ENCODE measurements at places on chromosomes 6 and 20. TPM values are rescaled to one million over a fixed set of nuclear protein-coding genes. Genes with fewer than 3 reads are reported as not detected.

Gene HLA-C
- total RNA-seq, result 477 TPM

Gene ZNF292
- total RNA-seq, result 39.4 TPM

Gene OOEP
- 0.36 TPM for total RNA-seq

Gene BTN3A1
- 25.3 TPM for total RNA-seq

Gene DIDO1
- total RNA-seq, result 44.8 TPM

DNA sequence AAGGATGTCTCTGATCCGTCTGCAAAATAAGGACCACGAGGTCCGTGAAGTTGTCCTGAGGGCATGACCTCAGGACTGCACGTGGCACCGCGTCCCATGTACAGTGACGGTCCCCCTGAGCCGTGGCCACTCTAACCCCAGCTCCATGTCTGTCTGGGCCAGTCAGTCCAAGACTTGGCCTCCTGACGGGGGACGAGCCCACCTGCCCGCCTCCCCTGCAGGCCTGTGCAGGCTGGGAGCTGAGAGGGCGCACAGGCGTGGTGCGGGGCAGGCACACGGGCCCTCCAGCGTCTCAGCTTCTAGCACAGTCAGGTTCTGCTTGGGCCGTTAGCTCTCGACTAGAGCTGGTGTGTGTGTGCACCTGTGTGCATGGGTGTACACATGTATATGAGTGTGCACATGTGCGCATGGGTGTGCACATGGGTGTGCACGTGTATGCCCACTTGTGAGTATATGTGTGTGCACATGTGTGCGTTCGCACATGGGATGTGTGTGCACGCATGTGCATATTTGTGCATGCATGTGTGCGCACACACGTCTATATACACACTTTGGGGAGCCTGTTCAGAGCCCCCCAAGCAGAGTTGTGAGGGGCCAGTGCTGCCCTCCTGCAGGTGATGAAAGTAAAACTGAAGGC, 307.0 kb downstream of the TAF4 start:
- DNase-seq, result peak; percentile 62
- peaks cover 2% of the 10 kb centered on the region for H3K4me1 ChIP-seq

DNA sequence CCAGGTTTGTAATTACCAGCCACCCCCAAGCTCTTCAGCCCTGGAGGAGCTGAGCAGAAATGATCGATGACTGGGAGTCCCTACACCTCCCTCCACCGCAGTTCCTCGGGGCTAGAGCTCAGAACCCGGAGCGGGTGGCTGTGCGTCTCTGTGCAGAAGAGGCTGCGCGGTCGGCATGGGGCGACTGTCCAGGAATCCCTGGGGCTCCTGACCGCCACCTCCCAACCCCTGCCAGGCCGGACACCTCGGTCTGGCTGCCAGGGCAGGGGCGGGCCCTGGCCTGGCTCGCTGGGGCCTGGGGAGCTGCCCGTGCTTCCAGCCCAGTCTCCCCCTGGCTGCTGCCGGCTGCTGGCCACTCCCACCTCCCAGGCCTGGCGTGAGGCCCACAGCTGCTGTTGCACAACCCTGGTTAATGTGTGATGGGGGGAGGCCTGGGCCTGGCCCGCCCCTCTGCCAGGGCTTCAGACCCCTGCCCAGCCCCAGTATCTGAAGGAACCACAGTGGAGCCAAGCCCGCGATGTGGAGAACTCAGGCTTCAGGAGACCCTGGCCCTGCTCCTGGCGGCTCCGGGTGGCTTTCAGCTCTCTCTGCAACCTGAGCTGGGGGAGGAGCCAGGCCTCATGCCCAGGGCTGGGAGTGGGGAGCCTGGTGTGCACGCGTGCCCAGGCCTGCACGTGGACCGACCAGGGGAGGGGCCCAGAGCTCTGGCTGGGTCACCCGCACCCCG, 1.2 kb downstream of the SLC2A4RG start:
- H3K4me1 ChIP-seq, result peaks cover 9% of the 10 kb centered on the region
- DNase-seq, result peak; percentile 100
- peaks cover 26% of the 10 kb centered on the region for H3K36me3 ChIP-seq
- H3K27ac ChIP-seq, result peak overlapping the region; percentile 54
- peak overlapping the region; percentile 77 for H3K4me3 ChIP-seq
- no peaks in the 10 kb centered on the region for H3K27me3 ChIP-seq

GRCh38 chr6:107185391-107185970, 70.2 kb upstream of the BEND3 start:
- no peak overlapping the region for H3K27ac ChIP-seq
- H3K4me3 ChIP-seq, result no peak overlapping the region
- no peaks in the 10 kb centered on the region for H3K4me1 ChIP-seq
- H3K36me3 ChIP-seq, result no peaks in the 10 kb centered on the region
- DNase-seq, result peak; percentile 41

DNA sequence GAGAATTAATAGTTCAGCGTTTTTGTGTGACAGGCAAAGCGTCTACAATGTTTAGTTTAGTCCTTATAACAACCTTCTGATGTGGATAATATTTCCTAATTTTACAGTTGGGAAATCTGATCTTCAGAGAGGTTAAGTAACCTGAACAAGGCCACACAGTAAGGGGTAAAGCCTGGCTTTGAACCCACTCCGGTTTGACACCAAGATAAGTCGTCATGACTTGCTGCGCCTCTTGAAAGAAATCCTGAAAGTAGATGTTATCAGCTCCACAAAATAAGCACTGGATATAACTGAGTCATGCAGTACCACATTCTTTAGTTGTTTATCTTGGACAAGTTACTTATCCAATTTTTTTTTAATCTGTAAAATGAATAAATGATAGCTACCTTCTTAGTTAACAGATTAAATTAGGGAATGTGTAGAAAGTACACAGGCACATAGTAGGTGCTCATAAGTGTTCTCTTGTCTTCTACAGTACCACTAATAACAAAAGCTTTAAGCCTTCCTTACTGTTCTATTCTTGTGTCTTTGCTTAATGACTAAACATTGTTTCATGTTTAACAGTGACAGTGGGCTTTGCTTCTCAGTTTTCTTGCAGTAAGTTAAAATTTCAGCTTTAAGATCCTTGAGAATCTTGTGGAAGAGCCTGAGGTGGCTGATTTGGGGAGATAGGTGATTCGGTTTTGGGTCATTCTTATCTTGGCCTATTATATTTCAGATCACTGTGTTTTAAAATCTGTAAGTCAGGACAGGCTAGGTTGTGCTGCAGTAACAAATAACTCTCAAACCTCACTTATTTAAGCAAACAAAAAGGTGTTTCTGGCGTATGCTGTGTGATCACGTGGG, 2.1 kb downstream of the HIVEP1 start:
- DNase-seq, result peak; percentile 86
- H3K27ac ChIP-seq, result peak overlapping the region; percentile 88
- H3K4me3 ChIP-seq, result peak overlapping the region; percentile 87
- no peaks in the 10 kb centered on the region for H3K27me3 ChIP-seq
- H3K36me3 ChIP-seq, result peaks cover 19% of the 10 kb centered on the region
- H3K4me1 ChIP-seq, result peaks cover 22% of the 10 kb centered on the region

GRCh38 chr20:64084685-64085152, 521 bp upstream of the LKAAEAR1 start:
- no peaks in the 10 kb centered on the region for H3K4me1 ChIP-seq
- no peak for DNase-seq

- H3K27me3 ChIP-seq, result peaks cover 3% of the 10 kb centered on the region
- no peak overlapping the region for H3K4me3 ChIP-seq
- no peak for DNase-seq
- no peaks in the 10 kb centered on the region for H3K36me3 ChIP-seq
- H3K27ac ChIP-seq, result no peak overlapping the region
Observed at GRCh38 chr6:130216620-130217019, 6.1 kb downstream of the SAMD3 start.

GRCh38 chr6:54846857-54847674, 495 bp downstream of the FAM83B start:
- H3K4me3 ChIP-seq, result peak overlapping the region; percentile 58
- H3K4me1 ChIP-seq, result peaks cover 4% of the 10 kb centered on the region
- peaks cover 23% of the 10 kb centered on the region for H3K27me3 ChIP-seq
- H3K27ac ChIP-seq, result no peak overlapping the region
- DNase-seq, result peak; percentile 62

DNA sequence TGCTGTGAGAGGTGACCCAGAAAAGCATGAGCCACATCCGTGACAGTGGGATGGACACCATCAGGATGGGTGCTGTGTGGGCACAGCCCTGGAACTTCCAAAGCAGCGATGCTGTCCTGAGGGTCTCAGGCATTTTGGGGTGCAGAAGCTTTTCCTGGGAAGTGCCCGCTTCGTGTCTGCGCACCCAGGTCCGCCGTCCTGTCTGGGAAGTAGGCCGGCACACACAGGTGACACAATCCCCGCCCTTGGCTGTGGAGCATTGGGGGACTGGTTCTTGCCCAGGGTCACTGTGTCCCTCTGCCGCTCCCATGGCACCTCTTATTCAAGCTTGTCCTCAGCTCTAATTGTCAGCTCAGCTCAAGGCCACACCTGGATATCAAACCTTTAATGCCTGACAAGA, 112.6 kb downstream of the ZDHHC14 start:
- H3K4me3 ChIP-seq, result no peak overlapping the region
- no peak for DNase-seq
- no peaks in the 10 kb centered on the region for H3K36me3 ChIP-seq
- H3K27me3 ChIP-seq, result no peaks in the 10 kb centered on the region
- H3K4me1 ChIP-seq, result no peaks in the 10 kb centered on the region

DNA sequence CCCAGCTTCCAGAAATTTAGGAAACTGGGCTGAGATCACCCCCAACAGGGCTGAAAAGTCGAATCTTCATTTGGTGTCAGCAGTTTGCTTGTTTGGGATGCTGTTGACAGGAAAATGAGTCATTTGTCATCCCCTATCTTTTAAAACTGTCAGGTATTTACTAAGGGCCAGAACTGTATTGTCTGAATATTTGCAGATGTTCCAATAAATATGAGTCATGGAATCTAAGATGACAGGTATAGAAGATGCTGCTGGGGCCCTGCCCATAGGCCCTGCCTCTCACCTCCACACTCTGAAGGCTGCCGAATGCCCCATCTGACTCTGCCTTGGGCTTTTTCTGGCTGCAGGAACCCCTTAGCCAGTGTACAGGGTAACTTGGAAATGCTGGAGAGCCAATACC, 3.9 kb downstream of the ETV7 start:
- no peak overlapping the region for H3K4me3 ChIP-seq
- no peak overlapping the region for H3K27ac ChIP-seq

DNA sequence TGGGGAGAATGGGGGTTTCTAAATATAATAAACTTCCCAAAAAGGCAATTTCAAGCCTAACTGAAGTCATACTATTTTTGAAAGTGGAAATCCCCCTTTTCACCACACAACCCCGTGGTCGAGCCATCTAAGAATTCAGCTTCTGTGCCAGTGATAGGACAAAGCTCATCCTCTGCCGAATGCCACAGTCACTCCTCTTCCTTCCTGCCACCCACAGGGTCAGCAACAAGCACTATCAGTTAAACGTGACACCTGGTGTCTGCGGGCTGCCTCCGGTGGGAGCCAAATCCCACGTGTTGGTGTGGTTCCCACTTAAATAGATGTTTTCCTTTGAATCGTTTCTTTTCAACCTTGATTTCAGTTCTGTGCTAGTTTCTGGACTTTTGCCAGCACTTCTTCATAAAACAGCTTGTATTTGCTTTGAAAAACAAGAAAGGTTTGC, 60.7 kb downstream of the TNFAIP3 start:
- peak overlapping the region; percentile 24 for H3K27ac ChIP-seq
- DNase-seq, result no peak
- H3K27me3 ChIP-seq, result no peaks in the 10 kb centered on the region
- H3K4me3 ChIP-seq, result peak overlapping the region; percentile 18

DNA sequence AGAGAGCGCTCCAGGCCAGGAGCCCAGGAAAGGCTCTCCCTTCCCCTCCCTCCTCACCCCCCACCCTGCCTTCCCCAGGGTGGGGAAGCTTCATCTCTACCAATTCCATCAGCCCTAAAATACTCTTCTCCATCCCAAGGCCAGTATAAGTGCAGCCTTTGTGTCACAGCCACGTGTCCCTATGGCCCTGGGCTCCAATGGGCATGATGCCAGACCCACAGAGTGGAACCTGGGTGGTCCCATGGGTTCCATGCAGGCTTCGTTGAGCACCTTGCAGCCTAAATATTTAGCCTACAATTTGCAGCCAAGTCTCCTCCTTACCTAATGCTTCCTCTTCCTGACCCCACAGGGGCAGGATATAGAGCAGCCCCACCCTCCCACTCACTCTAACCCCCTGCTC, 976 bp upstream of the MATN4 start:
- no peaks in the 10 kb centered on the region for H3K4me1 ChIP-seq
- peak; percentile 69 for DNase-seq
- no peaks in the 10 kb centered on the region for H3K36me3 ChIP-seq
- peaks cover 25% of the 10 kb centered on the region for H3K27me3 ChIP-seq
- H3K4me3 ChIP-seq, result no peak overlapping the region

DNA sequence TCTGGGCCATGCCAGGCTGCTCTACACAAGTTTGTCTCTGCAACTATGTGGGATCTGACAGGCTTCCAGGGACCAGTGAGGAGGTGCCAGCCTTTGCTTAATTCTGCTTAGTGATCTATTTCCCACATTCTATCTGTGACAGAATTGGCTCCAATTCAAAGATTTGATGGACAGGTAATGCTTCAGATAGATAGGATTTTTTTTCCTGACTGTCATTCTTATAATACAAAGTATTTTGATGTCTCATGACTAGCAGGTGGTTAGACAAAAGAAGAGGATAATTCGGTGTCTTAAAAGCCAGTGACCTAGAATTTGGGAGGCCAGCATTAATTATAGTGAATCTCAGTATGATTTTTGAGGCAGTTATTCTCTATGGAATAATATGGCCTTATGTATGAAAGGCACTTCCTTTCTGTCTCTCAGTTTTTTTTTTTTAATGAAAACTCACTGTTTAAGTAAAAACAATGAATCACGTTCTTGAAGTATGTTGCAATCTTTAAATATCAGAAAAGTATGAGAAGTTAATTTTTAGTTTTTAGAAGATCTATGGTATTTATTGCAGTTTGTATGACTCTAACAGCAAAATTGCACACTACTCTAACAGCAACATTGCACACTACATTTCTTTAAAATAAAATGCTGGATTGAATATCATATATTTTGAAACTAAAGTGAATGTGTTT, 43.7 kb downstream of the TMEM200A start:
- H3K36me3 ChIP-seq, result no peaks in the 10 kb centered on the region
- peak; percentile 42 for DNase-seq
- peaks cover 45% of the 10 kb centered on the region for H3K4me1 ChIP-seq
- H3K4me3 ChIP-seq, result no peak overlapping the region
- H3K27ac ChIP-seq, result peak overlapping the region; percentile 66

DNA sequence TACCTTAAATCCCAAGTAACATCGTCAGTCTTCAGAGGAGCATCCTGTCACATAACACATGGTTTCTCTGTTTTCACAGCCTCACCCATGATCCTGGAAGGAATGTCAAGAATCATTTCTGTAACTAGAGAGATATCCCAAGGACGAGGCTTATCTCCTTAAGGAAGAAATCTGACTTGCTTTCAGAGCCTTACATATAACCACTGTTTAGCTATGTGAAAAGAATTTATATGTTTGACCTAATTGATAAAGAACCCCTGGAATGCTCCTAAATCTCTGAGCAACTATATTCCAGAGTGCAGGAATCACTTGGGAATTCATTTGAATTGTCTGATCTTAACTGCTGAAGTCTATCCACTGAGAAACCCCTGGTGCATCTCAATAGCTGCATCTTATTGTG, 243.1 kb downstream of the ALDH8A1 start:
- H3K27me3 ChIP-seq, result peaks cover 4% of the 10 kb centered on the region
- no peak overlapping the region for H3K4me3 ChIP-seq
- DNase-seq, result peak; percentile 29

Data from osteoblast (primary cell).